ENCODE measurements at places on chromosomes 3 and 15. TPM values are rescaled to one million over a fixed set of nuclear protein-coding genes. Genes with fewer than 3 reads are reported as not detected.

The IGSF10 gene
- total RNA-seq = under 0.01 TPM

The CCRL2 gene
- 0.19 TPM for total RNA-seq

The CHDH gene
- under 0.01 TPM for total RNA-seq

The ERICH6 gene
- total RNA-seq = under 0.01 TPM

The IL16 gene
- total RNA-seq = not detected

The GPR27 gene
- 0.28 TPM for total RNA-seq

The RPL14 gene
- total RNA-seq = 284 TPM
